ENCODE measurements at places on chromosomes 2 and 18.

DNA sequence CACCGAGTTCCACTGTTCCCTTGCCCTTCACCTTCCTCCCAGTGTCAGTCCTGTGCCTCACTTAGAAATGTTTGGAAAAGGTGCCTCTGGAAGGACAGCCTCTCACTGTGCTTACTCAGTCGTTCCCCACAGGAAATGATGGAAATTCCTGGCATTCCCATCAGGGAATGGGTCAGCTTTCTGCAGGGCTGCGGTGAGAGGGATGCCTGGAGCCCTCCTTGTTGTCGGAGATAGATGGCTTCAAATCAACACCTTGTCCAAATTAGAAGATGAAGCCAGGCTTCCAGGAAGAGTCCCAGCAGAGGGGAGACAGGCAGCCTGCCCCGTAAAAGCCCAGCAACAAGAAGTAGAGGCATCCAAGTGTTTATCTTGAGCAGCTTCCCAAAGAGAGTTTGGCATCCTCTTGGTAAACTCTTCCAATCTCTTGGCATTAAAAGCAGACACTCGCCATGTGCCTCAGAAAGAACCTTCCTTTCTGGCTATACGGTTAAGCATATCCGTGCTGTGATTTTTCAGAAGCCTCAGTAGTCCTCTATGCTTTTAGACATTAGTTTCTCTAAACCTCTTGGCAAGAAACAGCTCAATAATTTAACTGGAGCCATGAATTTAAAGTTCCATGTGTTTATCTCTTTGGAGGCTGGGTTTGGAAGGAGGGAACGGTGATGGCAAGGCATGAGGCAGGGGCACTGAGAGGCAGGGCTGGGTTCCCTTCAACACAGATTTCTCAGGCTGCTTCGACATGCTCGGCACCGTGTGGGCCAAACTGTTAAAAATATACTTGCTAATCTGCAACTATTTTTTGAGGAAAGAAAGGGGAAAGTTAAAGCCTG lies 25.1 kb downstream of the COLEC12 start:
- peak; percentile 13 for DNase-seq

GRCh38 chr2:51401546-51401945 lies 369.6 kb upstream of the NRXN1 start:
- DNase-seq, result no peak

DNA sequence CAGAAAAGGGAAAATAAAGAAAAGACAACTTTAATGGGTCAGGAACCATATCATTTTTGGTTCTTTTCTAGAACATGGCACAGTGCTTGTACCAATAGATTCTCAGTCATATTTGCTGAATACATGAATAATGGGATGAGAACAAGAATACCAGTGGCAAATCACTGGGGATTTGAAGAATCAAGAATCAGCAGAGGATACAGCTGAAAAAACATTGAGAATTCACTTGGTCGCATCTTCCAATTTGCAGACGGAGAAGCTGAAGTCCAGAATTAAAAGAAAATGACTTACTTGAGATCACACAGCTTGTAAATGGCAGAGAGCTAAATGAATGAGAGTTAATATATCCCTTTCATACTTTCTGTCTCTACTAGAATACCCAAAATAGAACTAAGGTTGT lies 362.2 kb downstream of the RAD51AP2 start:
- DNase-seq, result no peak

- DNase-seq, result no peak
Observed at GRCh38 chr2:178322068-178322467, 127.8 kb downstream of the OSBPL6 start.

DNA sequence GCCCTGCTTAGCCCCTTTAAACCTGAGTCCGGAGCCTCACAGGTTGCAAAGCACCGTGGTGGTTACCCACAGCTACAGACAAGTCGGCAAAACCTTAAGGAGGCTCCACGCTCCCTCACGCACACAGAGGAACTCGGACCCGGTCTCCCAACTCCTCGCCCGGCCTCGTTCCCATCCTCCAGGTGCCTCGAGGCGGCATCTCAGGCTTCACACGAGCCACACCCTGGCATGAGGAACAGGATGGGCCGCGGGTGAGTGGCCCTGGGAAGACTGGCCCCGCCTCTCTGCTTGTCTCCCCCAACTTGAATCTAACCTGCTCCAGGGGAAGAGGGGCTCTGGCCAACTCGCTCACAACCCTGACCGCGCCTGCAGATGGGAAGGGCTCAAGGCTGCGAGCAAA lies 97.4 kb downstream of the EIPR1 start:
- DNase-seq, result no peak

- no peak for DNase-seq
Observed at GRCh38 chr2:170141865-170142264, 36.1 kb upstream of the MYO3B start.

- DNase-seq, result no peak
Observed at GRCh38 chr2:219297766-219298456, 11.3 kb downstream of the PTPRN start.

DNA sequence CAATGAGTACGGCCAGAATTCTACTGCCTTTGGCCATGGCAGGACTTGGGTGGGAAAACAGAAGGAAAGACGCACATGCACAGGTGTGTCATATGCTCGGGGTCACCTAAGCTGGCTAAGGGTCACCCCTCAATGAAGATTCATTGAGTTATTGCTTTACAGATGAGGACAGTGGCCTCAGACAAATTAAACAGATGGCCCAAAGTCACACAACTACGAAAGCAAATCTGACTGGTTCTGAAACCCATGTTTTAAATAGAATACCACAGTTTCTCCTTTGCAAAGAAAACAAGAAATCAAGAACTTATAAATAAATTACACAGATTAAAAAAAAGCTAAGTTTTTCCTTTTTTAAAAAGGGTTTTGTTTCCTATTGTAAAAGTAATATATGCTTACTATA lies 70.5 kb downstream of the ID2 start:
- DNase-seq, result no peak

- DNase-seq, result peak; percentile 71
Observed at GRCh38 chr2:218282173-218282991, 9.9 kb downstream of the TMBIM1 start.

GRCh38 chr2:133838642-133839365 lies 270.5 kb upstream of the NCKAP5 start:
- no peak for DNase-seq

DNA sequence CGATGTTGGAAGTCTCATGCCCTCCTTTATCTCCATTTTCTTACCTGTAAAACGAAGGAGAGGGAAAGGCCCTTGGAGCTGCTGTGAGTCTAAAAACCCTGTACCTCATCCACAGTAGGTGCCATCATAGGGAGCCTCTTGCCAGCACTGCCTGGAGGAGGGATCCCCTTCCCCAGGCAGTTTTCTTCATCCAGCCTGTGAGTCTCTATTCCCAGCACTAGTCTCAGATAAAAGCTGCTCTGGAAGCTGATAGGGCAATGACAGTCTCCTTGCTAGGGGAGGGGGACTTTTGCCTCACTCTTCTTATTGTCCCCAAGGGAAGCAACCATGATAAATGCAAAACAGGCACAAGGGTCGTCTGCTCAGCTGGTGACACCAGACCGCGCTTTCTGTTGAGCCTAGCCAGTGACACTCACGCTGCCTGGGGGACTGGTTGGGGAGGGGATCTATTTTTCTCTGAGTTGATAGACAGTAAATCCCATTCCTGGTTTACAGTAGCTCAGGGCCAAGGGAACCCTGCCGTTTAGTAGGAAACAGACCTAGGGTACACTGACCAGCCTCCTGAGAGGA lies 139.5 kb upstream of the NABP1 start:
- DNase-seq, result no peak

DNA sequence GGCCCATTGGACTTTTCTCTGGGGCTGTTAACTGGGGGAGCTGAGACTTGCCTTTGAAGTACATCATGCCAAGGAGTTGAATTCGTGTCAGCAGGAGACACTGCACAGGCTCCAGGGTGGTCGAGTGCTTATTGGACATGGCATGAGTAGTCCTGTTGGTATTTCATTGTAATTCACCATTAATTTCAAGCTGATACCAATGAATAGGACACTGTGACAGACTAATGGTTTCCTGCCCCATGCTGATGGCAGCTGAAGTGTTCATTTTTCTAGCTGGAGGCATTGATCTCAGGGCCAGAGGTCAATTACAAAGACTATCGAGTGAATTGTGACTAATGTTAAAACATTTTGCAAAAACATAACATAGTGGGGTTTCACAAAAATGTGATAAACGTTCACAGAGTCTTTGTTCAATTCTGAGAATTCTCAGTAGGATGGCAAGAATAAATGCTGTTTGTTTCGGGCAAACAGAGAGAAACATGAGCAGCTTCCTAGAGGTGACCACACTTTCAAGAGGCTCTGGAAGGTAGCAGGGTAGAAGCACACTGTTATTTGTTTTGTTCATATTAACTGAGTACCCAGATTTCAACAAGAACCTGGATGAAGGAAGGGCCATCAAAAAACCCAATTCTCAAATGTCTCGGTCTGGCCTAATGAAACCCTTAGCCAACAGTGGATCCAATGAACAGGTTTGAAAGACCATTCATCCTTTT lies 90.6 kb upstream of the ARL4C start:
- no peak for DNase-seq

DNA sequence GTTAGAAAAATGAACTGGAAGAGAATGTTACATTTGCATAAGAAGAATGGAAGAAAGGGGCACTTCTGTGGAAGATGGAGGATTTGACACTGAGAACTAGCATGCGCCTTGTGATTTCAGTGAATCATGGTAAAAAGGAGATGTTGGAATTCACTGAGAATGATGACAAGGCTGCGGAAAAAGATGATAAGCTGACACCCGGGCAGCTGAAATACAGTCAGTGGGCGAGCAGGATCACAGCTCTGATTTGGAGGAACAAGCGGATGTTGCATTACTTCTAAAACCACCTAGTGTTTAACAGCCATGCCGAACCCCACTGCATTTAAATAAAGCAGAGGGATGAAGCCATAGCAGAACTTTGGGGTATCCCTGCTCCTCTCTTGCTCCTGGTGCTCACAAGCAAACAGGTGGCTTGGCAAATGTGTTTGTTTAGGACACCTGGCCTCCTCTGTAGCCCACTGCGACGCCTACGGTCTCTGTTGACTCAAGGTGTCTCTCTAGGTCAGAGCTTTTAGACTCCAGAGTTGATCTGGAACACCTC lies 134.9 kb downstream of the NDUFA10 start:
- DNase-seq, result no peak

GRCh38 chr2:135590619-135591260 lies 59.5 kb downstream of the R3HDM1 start:
- DNase-seq, result no peak

DNA sequence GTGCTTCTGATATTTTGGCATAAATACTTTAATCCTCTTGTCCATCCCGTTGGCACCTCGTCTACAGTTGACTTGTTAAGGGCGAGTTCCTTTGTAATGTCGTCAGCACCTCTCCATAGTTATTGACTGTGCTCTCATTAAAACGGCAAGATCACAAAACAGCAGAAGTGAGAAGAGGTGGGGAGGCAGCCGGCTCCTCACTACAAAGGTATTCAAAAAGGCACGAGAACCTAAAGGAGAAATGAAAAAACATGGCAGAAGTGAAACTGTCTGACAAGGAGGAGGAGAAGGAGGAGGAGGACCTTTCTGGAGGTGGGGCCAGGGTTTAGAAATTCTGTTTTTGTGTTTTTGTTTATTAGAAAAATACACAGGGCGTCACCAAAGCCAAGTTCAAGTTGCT lies 235.6 kb downstream of the BCL11A start:
- no peak for DNase-seq

GRCh38 chr2:176380341-176380740 lies 111.1 kb downstream of the MTX2 start:
- no peak for DNase-seq

GRCh38 chr18:58064406-58064998 lies 20.5 kb downstream of the NEDD4L start:
- no peak for DNase-seq

- no peak for DNase-seq
Observed at GRCh38 chr18:10660179-10660884, 134.5 kb downstream of the NAPG start.

DNA sequence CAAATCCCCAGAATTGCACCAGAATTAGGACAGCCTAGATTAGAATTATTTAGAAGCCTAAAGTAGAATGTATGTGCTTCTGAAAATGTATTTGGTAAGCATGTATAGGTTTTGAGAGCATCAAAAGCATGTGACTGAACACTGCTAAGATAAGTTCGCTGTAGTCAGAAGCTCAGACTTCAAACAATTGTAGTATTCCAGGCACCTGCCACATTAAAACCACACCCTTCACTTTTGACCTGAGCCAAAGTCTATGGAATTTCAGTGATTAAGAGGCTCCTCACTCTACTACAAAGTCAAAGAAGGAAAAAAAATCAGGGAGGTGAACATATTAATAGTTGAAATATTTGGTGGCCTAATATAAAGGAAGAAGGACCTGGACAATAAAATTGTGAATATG lies 8.2 kb downstream of the KCNJ3 start:
- no peak for DNase-seq

DNA sequence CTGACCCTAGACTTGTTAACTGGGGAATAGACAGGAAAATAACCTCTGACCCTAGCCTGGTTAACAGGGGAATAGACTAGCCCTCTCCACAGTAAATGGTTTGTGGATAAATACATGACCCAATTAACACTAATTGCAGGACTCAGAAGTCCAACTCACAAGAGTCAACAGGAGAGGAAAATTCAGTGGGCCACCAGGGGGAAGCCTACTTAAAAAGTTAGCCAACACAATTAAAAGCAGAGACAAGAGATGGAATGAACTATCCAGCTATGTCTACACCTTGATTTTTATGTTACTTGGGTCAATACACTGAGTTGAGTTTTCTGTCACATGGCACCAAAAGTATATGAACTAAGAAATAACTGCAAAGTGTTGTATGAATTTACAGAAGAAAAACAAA lies 158.8 kb upstream of the SLC39A10 start:
- no peak for DNase-seq

GRCh38 chr2:42947809-42948600 lies 155.6 kb upstream of the HAAO start:
- DNase-seq, result no peak

GRCh38 chr2:240320204-240320993 lies 115.1 kb upstream of the GPC1 start:
- no peak for DNase-seq

DNA sequence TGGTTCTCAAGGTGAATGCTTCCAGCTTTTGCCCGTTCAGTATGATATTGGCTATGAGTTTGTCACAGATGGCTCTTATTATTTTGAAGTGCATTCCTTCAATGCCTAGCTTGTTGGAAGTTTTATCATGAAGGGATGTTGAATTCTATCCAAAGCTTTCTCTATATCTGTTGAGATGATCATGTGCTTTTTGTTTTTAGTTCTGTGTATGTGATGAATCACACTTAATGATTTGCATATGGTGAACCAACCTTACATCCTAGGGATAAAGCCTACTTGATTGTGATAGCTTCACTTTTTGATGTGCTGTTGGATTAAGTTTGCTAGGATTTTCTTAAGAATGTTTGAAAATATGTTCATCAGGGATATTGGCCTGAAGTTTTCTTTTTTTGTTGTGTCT lies 112.1 kb downstream of the MBD2 start:
- no peak for DNase-seq

DNA sequence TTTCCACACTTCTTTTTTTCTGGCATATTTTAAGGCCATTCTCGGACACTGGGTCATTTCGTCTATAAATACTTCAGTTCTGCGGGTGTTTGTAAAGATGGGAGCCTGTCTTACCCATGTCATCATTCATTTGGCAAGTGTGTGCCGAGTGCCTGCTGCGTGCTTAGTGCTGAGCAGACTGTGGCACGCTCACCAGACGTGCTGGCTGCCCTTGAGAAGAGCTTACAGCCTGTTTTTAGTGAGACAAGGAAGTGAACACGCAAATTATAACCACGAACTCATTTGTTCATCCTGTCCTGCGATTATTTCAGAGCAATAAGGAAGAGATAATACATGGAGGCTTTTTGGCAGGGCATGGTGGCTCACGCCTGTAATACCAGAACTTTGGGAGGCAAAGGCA lies 10.4 kb upstream of the STON1 start:
- DNase-seq, result no peak

GRCh38 chr18:59357928-59358327 lies 1.1 kb downstream of the LMAN1 start:
- DNase-seq, result peak; percentile 12

Data from prostate gland (tissue), 2 donors.